Left cardiac atrium (tissue), 4 donors: ENCODE measurements at places on chromosomes 4 and X. TPM values are rescaled to one million over a fixed set of nuclear protein-coding genes. Genes with fewer than 3 reads are reported as not detected.

DNA sequence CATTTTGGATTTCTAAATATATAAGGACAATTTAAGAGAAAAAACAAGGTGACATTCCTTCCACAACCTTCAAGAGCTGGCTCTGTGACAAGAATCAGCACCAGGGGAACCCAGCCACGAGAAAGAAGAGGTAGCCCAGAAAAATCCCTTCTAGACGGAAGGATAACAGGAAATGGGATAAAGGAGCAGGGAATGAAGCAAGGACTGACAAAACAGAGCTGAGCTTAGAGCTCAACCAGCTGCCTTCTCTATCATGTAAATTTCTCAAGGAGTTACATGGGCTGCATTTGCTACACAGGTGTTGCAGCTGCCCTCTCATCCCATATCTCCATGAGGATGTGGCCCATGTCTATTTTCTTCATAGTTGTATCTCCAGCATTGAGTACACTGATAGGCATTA, 154.2 kb upstream of the PRDX4 start:
- no peak for DNase-seq

DNA sequence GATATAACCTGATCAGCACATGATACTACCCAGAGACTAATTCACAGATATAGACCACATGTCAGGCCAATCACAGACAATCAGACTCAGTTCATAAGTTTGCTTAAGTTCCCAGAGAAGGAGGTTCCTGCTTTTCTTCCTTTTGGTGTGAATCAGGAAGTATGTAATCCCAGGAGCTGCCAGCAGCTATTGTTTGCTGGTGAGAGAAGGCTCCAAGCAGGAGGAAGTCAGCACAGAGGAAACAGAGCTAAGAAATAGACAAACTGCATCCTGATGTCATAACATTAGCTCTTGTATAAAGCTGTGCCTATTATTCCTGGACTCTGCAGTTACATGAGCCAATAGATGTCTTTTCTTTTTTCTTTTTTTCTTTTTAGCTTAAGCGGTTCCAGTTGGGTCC, 50.9 kb downstream of the UCHL1 start:
- DNase-seq: peak; percentile 21

The CTAG2 gene
- total RNA-seq: not detected

The NDST3 gene
- total RNA-seq: not detected

The HMX1 gene
- total RNA-seq: not detected
